ENCODE measurements at places on chromosomes 12 and 14.

DNA sequence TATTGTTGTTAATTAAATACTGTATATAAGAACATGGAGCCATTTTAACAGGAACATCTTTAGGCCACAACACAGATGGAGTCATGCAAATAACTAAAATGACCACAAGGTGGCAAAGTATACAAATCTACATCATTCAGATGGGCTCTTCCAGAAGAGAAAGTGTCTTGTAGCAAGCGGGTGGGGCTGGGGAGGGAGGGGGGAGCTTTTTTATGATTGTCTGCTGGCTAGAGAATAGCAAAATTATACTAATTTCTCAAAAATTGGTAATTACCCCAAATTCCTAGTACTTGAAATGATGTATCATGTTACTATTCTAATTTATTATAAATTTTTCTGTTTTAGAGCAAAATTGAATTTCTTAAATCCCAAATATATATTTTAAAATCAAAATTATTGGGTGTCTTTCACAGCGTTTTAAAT lies 378.7 kb downstream of the PRKD1 start:
- peak; percentile 4 for DNase-seq

GRCh38 chr14:93430315-93431035 lies at the start of gene UNC79:
TSS of gene UNC79 (plus strand) at chr14:93430939. CDS start at chr14:93431030, 91 bp downstream.
- peak; percentile 75 for DNase-seq

DNA sequence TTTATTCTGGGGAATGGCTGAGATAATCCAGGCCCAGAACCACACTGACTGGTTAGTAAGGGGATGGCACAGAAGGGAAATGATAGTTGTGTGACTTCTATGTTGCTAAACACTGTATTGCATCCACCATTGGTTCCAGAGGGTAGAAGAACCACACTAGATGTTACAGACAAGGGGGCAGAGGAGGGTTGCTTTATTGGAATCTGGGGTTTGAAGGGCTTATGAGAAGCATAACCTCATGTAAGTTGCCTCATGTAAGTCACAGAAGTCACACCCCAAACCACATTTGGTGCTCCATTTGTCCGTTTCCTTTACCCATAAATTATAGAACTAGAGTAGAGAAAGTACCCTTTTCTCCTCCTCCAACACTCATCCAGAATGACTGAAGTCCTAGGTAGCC lies 5.5 kb upstream of the PSMA6 start:
- no peak for DNase-seq

- DNase-seq: no peak
Observed at GRCh38 chr12:132159555-132160003, 15.3 kb downstream of the NOC4L start.

GRCh38 chr12:66960704-66961690 lies 282.1 kb upstream of the GRIP1 start:
- no peak for DNase-seq

GRCh38 chr12:107122452-107122958 lies 29.2 kb upstream of the CRY1 start:
- DNase-seq: no peak

DNA sequence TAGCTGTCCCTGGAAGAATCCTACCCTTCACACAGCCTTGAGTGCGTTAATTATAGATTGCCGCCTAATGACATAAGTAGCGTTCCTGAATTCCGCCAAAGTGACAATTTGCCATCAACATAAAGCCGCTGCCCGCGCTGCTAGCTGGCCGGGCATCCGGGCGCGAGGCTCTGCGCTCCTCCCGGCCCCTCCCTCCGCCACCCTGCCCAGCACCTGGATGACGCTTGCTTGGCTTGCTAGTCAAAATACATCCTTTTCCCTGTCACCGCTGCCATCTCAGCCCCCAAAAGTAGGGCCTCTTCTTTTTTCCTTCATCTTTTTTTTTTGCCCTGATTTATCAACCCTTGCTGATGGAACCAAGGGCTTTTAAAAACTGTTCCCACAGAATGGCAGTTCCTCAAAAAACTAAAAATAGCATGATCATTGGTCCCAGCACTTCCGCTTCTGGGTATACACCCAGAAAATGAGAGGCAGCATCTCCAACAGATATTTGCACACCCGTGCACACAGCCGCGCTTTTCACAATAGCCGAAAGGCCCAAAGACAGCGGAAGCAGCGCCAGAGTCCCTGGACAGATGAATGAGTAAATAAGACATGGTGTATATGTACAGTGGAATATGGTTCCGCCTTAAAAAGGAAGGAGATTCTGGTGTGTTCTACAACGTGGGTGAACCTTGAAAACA lies 235.2 kb downstream of the BCL11B start:
- DNase-seq: no peak

GRCh38 chr12:58097741-58098140 lies 156.4 kb downstream of the ATP23 start:
- no peak for DNase-seq

- no peak for DNase-seq
Observed at GRCh38 chr12:93128332-93128707, 199.2 kb upstream of the EEA1 start.

All from nucleus accumbens (tissue), 56 donors.